ENCODE measurements at places on chromosomes 6 and 20.

DNA sequence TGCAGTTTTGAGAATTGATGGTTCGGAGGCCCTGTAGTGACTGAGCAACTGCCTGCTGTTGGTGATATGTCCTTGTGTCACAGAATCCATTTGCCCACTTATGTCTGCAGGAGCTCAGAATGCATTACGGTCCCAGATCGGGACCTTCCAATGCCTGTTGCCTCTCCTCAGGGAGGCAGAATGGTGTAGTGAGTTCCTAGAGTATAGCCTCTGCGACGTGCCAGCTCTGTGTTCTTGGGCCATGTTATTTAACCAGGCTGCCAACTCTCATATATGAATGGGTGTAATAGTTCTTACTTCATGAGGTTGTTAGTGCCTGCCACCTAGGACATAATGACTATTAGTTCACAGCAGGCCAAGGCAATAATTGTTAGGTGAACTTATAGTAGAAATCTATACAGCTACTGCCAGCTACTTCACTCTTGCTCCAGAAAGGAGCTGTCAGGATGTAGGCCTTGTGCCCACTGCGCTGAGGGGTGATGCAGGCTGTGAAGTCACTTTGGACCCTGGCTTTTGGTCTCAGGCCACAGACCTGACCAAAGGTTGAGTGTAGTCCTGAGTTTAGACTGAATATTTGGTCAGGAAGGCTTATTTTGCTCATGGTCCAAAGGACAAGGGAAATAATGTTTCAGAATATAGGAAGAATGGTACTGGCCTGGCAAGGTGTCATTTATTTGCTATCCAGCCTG lies 82.1 kb downstream of the ASXL1 start:
- DNase-seq = no peak

- DNase-seq = no peak
Observed at GRCh38 chr6:170152989-170153388, 137.9 kb downstream of the DLL1 start.

DNA sequence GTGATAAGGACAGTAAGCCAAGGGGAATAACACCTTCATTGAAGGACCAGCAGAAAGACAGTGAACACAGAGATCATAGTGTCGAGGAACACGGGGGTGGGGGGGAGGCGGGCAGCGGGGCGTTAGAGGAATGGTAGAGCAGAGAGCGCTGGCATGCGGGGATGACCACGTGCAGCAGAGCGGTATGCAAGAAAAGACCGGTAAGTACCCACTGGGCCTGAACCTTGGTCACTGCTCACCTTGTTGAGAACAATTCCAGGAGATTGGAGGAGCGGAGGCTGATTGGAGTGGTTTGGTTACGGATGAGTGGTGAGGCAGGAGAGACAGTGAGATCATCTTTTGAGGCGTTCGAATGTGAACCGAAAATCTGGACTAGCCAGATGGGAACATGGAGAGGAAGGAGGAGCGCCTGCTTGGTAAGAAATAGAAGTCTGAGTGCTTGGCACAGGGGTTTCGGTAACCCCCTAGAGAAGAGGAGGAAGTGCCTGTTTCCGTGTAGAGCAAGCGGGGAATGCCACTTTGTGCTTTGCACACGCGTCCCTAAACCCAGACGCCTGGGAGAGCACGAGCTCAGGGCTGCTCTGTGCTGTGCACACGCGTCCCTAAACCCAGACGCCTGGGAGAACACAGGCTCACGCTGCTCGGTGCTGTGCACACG lies 70.0 kb downstream of the FAM120B start:
- no peak for DNase-seq

- no peak for DNase-seq
Observed at GRCh38 chr6:53873922-53874321, 79.1 kb downstream of the LRRC1 start.

DNA sequence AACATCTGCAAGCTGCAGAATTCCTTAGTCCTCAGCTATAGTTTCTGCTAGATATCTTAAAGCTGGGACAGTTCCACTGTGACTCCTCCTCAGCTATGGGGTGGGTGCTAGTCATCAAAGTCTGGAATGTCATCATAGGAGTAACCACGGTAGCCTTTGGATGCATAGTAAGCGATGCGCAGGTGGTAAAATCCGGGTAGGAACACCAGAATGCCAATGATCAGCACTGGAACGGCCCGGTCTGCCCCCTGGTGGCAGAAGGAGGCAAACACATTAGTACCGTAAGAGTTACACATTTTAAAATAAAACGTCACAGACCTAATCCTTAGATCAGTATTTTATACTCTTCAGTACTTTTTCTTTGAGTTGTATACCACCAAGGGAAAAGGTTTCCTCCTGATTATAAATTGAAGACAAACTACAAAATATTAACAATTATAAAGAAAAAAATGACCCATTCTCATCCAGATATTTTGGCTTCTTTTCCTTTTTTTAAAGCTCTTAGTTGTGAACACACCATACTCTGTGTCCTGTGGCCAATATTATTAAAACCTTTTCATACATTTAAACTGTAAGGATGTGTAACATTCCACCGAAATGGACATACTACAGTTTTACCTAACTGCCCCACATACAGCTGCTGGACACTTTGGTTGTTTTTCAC lies 18.9 kb downstream of the PCNA start:
- peak; percentile 73 for DNase-seq

GRCh38 chr6:139531148-139532115 lies 157.0 kb upstream of the CITED2 start:
- DNase-seq = peak; percentile 55

DNA sequence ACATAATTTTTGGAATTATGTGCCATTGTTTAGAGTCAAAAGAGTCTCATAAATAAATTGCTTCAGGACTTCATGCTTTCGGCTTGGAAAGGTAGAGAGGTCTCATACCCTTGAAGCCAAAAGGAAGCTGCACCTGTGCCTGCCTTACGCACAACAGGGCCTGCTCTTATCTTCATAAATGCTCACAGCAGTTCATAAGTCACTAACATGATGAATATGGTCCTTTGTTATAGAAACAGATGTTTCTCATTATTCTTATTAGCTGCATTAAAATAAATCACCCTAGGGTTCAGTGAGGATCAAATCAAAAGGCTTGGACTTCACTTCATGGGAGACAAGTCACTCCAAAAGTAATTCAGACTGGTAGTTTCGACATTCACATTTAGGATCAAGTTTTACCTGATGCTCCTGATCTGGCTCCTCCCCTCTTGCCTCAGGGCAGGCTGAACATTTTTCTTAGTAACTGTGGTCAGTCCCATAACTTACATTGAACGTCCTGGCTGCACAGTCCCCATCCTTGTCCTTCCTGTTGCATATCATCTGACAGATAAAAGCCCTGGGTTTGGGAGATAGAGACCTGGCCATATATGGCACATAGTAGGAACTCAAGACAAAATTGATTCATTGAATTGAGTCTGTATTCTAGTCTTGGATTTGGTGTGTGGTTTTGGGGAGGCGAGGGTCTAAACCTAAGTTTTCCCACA lies 20.7 kb upstream of the SH3BGRL2 start:
- DNase-seq = no peak

DNA sequence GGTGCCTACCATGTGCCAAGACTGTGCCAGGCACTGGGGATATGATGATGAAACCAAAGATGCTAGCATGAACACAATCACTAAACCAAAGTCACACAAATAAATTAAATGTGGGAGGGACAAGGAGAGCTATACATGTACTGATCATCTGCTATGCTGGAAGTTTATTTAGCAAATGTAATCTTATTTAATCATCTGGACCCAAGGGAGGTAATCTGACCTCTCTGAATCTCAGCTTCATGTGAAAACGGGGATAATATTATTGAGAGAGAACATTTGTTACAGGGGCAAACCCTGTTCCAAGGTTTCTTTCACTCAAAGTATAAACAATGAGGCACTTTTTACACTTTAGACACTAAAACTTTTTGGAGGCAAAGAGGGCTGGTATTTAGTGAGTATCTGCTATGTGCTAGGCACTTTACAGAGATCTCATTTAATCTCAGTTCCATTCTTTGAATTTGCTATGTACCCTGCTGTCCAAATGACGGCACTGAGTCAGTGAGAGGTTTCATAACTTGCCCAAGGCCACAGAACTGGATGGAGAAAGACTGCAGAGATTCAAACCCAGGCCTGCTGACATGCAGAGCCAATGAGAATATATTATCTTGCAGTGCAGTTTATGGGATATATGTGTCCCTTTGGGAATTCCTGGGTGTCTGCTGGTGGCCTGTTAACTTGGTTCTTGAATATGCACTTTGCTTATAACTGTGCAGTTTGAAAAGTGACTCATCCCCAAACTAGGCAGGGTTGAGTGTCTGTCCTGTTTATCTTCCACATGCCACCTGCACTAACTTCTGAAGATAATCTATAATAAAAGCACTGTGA lies 3.3 kb upstream of the ASXL1 start:
- no peak for DNase-seq

DNA sequence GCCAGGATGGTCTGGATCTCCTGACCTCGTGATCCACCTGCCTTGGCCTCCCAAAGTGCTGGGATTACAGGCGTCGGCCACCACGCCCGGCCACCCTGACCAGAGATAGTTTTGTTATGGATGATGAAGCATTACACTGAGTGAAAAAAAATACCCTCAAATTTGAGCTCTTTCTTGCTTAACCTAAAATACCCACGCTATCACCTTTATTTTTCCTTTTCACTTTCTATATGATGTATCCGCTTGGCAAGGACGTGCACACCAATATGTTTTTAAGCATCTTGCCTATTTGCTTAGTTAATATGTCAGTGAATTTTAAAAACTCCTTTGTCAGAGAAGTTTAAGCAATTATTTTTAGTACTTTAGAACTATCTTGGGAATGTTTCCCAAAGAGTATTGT lies 150.4 kb downstream of the INSM1 start:
- no peak for DNase-seq
